Cardiac fibroblast (primary cell): ENCODE measurements at places on chromosomes 2 and 18.

GRCh38 chr2:1717113-1717512 lies 27.2 kb downstream of the PXDN start:
- DNase-seq: peak; percentile 62

- DNase-seq: no peak
Observed at GRCh38 chr18:63508596-63508995, 31.8 kb downstream of the SERPINB5 start.

GRCh38 chr2:27756091-27756490 lies 15.4 kb upstream of the MRPL33 start:
- DNase-seq: no peak

GRCh38 chr2:224180810-224181209 lies 141.7 kb upstream of the SERPINE2 start:
- no peak for DNase-seq

DNA sequence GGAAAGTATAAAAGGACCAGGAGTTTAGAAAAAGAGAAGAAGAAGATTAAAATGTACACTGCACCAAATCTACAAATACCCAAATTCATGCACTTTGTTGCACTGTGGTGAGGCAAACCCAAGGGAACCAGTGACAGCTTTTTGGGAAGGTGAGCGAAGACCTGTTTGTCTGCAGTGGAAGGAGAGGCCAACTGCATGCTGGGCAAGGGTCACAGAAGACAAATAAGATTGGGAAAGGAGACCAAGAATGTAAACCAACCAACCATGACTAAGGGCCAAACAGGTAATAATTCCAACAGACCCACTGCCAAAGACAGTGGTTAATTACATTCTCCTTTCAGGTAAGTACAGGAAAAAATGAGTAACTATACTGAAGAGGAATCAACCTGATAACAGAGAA lies 202.8 kb downstream of the STK39 start:
- no peak for DNase-seq

GRCh38 chr2:5111581-5111980 lies 580.6 kb upstream of the SOX11 start:
- DNase-seq: no peak

DNA sequence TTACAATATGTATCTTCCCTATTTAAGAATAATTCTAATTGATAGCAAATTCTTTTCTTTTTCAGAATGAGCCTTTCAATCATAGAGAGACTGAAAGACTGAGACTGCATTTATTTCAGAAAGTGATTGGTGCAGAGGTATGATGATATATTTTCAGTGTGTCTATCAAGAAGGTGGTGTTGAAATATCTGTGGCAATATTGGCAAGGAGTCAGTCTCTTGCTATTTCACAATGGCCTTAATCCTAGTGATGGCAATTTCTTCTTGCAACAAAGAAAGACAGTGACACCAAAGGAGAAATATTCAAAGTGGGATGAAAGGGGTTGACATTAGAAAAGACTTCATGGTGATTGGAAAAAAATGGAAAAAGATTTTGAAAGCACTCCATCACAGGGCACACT lies 21.7 kb upstream of the ZBTB14 start:
- peak; percentile 18 for DNase-seq

DNA sequence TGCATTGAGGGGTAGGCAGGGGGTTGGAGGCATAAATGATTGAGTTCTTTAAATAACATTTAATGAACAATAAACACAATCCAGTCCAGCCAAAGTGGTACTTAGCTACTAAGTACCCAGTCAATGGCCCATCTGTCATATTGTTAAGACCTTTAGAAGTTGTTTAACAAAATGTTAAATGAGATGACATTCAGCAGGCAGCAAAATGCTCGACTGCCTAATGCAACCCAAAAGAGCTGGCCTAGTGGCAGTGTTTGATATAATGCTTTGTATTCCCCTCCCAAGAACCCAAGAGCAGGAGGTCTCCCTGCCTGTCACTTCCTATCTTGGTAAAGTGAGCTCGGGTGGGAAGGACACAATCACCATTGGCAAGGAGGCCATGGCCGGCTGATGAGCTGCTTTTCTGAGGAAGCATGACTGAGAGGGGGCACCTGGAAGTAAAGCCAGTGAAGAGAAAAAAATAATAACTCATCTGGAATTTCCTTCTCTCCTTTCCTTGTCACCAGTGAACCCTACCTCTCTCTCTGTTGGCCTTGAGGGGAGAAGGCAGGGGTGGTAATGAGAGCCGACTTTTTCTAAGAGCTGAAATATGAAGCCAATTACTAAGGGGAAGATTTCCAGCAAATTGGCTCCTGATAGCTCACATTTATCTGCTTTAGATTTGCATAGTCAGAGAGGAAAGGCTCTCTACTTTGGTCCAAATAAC lies 140.6 kb downstream of the C1D start:
- DNase-seq: no peak
